GM12878 (cell line): ENCODE measurements at places on chromosomes 16 and 17. TPM values are rescaled to one million over a fixed set of nuclear protein-coding genes. Genes with fewer than 3 reads are reported as not detected.

DNA sequence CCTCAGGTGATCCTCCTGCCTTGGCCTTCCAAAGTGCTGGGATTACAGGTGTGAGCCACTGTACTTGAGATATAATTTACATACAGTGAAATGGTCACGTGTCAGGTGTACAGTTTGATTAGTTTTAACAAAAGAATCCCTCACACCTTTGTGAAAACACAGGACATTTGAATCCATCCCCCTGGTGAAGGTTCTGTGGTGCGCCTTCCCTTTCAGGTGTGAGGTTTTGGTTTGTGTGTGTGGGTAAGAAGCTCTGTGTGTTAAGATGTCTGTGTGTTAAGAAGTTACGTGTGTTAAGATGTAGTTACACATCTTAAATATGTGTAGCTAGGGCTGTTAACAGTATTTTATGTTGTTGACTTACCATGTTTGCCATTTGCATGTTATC is 4.4 kb downstream of the SEC14L1 start:
- peak; percentile 40 for DNase-seq
- peaks cover 43% of the 10 kb centered on the region for H3K4me1 ChIP-seq

- peaks cover 15% of the 10 kb centered on the region for H3K36me3 ChIP-seq
- no peaks in the 10 kb centered on the region for H3K27me3 ChIP-seq
- H3K4me3 ChIP-seq: no peak overlapping the region
Observed at GRCh38 chr16:70158261-70158939, 15.2 kb upstream of the CLEC18C start.

DNA sequence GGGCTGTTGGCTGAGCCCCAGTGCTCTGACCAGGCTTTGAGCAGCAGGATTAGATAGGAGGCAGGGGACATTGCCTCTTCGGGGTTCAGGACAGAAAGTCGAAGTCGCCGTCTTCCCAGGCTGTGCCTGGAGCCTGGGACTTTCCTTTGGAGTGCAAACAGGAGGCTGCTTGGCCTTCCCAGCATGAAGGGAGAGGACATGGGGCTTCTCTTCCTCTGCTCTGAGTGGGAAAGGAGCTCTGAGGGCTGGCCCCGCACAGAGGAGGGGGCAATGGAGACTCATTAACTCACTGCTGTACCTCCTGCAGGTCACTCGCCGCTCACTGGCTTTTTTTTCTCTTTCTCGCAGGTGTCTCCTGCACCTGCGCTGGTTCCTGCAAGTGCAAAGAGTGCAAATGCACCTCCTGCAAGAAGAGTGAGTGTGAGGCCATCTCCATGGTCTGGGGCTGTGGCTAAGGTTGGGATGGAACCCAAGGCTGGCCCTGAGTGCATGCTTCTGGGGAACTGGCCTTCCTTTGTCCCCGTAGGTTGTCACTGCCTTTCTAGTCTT is 642 bp downstream of the MT1F start:
- H3K27me3 ChIP-seq: peaks cover 14% of the 10 kb centered on the region
- no peaks in the 10 kb centered on the region for H3K4me1 ChIP-seq
- no peak for DNase-seq
- H3K36me3 ChIP-seq: no peaks in the 10 kb centered on the region
- H3K4me3 ChIP-seq: 0 out of 2 replicates have a peak overlapping the region, but pooled peaks have one; percentile 52

DNA sequence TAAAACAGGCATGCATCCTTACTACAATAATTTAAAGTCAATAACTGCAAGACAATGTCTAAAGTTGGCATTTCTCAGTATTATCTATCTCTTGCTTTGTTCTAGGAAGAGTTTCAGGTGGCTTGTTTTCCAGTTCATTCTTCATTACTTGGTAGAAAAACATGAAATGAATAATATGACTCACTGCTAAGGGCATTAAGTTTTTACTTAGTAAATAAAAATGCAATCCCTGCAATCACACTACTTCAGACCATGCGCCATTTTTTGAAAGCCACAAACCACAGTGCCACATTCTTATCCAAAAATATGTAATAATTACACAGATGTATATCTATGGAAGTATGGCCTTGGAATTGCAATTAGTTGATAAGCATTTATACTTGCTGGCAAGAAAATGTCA is 55.4 kb downstream of the CREBBP start:
- H3K27me3 ChIP-seq: no peaks in the 10 kb centered on the region
- H3K4me3 ChIP-seq: no peak overlapping the region
- no peak overlapping the region for H3K27ac ChIP-seq
- H3K4me1 ChIP-seq: peaks cover 17% of the 10 kb centered on the region
- peaks cover 1% of the 10 kb centered on the region for H3K36me3 ChIP-seq

- H3K27ac ChIP-seq: no peak overlapping the region
- H3K4me1 ChIP-seq: no peaks in the 10 kb centered on the region
- H3K36me3 ChIP-seq: no peaks in the 10 kb centered on the region
Observed at GRCh38 chr17:47301161-47301560, 22.6 kb upstream of the EFCAB13 start.

DNA sequence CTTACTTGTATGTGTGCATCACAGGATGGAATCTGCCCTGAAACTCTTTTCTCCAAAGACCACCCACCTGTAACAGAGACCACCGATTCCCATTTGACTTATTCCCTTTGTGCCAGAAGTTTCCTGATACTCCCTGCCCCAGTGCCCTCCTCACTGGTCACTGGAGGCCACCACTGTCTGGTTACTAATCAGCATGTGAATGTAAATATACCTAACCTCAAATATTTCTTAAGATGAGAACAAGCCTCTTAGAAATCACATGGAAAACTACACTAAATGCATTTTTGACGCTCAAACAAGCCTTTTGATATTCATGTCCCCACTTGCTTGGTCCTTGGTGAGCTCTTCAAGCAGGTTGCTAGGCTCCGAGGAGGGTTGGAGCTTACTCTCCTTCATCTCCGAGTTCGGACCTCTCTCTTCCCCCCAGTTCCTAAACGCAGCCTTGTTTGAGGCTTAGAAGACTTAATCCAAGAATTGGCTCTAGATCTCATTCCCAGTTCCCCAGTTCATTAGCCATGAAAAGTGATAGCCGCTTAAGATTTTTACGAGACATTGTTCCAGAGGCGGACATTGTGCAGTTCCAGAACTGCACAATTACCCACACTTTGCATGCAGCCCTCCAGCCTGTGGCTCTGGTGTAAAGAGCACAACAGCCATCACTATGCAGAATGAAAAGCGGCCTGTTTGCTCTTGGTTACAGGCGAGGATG is 579.2 kb upstream of the PSMD7 start:
- no peaks in the 10 kb centered on the region for H3K4me1 ChIP-seq
- no peaks in the 10 kb centered on the region for H3K27me3 ChIP-seq
- DNase-seq: no peak
- no peaks in the 10 kb centered on the region for H3K36me3 ChIP-seq

DNA sequence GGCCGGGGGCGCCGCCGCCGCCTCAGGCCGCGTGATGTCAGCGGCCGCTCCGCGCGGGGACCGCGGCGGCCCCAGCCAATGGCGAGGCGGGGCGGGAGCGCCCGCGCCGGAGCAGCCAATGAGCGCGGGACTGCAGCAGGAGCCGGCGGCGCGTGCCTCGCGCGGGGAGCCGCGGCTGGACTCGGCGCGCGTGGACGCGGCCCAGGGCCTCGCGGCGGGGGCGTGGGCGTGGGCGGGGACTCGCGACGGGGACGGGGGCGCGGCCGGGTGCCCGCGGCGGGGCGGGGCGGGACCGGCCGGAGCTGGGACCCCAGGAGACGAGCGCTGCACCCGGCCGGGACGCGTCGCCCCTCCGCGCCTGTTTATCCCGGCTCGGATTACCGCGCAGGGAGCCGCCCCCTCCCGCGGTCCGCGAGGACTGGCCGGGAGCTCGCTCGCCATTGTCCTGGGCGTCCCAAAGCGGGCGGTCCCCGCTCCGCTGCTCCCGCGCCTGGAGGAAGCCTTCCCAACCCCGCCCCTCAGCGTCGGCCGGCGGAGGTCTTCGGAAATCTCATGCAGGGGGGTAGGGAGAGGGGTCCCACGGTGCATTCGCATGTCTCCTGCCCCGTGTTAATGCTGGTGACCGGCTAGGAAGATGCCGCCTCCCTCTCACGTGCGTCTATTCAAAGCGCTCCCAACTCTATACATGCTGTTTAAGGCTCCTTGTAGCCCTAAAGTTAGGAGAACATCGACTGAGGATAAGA is at the start of gene RNF157:
TSS of gene RNF157 (minus strand) at position 33 of the 743 bp plus-strand sequence. CDS start 253 bp downstream, outside the sequence.
- peaks cover 20% of the 10 kb centered on the region for H3K4me1 ChIP-seq
- DNase-seq: no peak
- H3K27me3 ChIP-seq: no peaks in the 10 kb centered on the region

- peaks cover 13% of the 10 kb centered on the region for H3K36me3 ChIP-seq
- no peak overlapping the region for H3K4me3 ChIP-seq
- DNase-seq: no peak
- H3K4me1 ChIP-seq: peaks cover 21% of the 10 kb centered on the region
Observed at GRCh38 chr17:80879723-80880647, 111.7 kb upstream of the CHMP6 start.

GRCh38 chr16:46982335-46982734 is 8.9 kb upstream of the DNAJA2 start:
- H3K27me3 ChIP-seq: no peaks in the 10 kb centered on the region
- no peaks in the 10 kb centered on the region for H3K36me3 ChIP-seq
- DNase-seq: no peak
- H3K4me3 ChIP-seq: no peak overlapping the region
- H3K27ac ChIP-seq: no peak overlapping the region
- H3K4me1 ChIP-seq: no peaks in the 10 kb centered on the region

DNA sequence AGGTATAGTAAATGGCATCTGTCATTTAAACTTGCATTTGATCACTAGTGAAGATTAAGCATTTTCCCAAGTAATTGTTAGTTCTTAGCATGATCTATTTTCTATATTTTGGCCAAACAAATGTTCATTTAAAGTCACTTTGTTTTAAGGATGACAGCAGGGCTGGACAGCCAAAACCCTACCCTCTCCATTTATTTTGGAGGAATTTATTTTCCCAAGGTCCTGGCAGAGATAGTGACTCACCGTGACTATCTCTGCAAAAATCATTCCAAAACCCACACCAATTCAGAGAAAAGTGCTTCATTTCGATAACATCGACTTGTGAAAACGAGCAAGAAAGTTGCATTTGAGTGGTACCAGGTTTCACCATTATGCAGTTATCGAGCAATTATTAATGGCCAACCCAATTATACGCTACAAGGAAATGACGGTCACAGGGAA is 665 bp upstream of the AKAP1 start:
- no peaks in the 10 kb centered on the region for H3K27me3 ChIP-seq
- H3K36me3 ChIP-seq: no peaks in the 10 kb centered on the region
- peak overlapping the region; percentile 88 for H3K27ac ChIP-seq
- H3K4me1 ChIP-seq: peaks cover 31% of the 10 kb centered on the region

DNA sequence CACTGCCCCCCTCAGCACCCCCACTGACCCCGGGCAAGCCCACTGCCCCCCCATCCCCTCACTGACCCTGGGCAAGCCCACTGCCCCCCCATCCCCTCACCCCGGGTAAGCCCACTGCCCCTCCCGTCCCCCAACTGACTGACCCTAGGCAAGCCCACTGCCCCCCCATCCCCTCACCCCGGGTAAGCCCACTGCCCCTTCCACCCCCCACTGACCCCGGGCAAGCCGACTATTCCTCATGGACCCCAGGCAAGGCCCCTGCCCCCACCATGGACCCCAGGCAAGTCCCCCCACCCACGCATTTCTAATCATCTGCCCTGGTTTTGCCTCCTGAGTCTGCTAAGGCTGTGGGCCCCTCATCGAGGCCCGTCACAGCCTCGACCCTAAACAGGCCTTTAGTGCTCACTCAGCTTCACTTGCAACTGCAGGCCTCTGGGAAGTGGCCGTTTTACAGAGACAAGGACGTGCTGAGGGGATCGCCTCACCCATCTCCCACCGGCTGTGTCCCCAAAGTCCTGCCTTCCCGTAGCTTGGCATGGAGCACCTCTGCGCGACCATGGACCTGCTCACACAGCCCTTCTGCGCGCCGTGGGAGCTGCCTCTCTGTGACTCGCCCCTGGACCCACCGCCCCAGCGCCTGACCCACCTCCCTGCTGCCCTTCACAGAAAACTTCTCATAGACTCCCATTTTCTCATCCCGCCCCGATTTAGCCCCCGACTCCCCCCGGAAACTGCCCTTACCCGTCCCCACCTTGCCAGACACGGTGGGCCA is 3.6 kb downstream of the VPS9D1 start:
- no peaks in the 10 kb centered on the region for H3K27me3 ChIP-seq
- DNase-seq: no peak
- no peak overlapping the region for H3K27ac ChIP-seq
- peaks cover 12% of the 10 kb centered on the region for H3K4me1 ChIP-seq
- no peaks in the 10 kb centered on the region for H3K36me3 ChIP-seq

PRSS36 gene
- 0.46 TPM in 1 of 2 replicates, not detected in the other for total RNA-seq

COPZ2 gene
- 3.6 and 4.3 TPM in 2 replicates for total RNA-seq

ODAD4 gene
- 0.46 TPM in 1 of 2 replicates, not detected in the other for total RNA-seq

DPEP3 gene
- not detected in 2 replicates for total RNA-seq

CLEC18B gene
- 0.16 and 0.21 TPM in 2 replicates for total RNA-seq

HAP1 gene
- not detected in 2 replicates for total RNA-seq

CSH2 gene
- total RNA-seq: not detected in 2 replicates
